Stimulated activated CD4-positive, alpha-beta T cell treated with anti-CD3 and anti-CD28 coated beads, Interleukin-2, amount 100 ng/mL, for 4 hours (primary cell): ENCODE measurements at places on chromosomes 1 and 21.

DNA sequence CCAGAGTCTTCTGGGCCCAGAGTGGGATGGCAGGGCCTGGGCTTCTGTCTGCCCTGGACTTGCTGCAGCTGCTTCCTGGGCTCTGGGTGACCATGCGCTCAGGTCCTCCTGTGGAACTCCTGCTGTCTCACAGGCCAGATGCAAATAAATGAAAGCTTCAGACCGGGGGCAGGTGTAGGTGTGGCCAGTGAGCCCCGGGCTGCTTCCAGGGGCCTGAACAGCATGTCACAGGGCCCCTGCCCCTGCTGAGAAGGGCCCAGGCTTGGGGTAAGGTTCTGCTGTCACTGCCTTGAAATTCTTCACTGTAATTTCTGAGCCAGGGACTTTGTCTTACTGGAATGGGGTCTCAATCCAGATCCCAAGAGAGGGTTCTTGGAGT lies 2.5 kb upstream of the PKNOX1 start:
- DNase-seq: no peak

- no peak for DNase-seq
Observed at GRCh38 chr1:24252185-24252780, 65.2 kb upstream of the IFNLR1 start.

DNA sequence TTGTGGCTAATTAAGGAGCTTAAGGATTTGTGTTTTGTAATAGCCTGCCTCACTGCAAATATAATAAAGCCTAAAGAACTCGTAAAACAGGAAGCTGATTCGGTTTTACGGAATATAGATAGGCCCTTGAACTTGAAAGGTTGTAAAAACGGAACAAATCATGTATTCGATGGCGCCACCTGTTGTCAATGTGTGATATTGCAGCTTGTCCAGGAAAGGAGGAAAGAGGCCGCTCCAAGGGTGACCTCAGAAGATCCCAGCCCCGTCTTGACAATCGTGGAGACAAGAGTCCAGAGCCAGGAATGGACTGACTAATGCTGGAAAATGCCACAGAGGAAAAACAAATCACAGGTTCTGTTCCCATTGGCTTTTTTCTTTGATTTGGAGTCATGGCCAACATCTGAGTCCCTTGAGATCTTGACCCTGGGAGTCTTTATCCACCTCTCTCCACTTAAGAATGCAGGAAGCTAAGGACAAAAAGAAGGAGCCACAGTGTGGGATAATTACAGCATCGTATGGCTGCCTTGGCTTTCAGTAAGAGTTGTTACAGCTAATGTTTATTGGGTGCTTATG lies 7.0 kb upstream of the IGSF21 start:
- peak; percentile 3 for DNase-seq

GRCh38 chr1:22332795-22333499 lies 118.7 kb upstream of the ZBTB40 start:
- DNase-seq: no peak

DNA sequence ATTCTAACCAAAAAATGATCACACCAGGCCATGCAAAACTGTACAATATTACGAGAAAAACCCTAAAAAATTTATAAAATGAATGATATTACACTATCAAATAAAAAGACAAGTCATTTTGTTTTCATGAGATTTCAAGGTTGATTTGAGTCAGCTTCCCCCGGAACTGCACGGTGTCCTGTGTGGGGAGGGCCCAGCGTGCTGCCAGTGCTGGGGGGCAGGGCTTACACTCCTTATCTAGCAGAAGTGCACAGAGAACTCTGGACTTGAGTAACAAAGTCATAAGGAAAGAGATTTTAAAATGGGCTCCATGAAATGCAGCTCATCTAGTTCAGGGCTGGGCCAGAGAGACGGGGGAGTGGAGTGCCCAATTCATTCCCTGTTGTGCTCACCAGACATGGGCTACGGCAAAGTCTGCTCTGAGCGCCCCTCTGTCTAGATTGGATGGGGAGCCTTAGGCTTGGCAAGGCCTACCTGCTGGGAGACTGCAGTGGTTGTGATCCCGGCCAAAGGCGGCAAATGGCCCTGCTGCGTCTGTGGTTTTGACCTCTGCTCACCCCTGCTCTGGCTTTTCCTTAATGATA lies 50.1 kb downstream of the COQ8A start:
- DNase-seq: peak; percentile 7

- DNase-seq: no peak
Observed at GRCh38 chr21:46557919-46558392, 46.9 kb downstream of the S100B start.

DNA sequence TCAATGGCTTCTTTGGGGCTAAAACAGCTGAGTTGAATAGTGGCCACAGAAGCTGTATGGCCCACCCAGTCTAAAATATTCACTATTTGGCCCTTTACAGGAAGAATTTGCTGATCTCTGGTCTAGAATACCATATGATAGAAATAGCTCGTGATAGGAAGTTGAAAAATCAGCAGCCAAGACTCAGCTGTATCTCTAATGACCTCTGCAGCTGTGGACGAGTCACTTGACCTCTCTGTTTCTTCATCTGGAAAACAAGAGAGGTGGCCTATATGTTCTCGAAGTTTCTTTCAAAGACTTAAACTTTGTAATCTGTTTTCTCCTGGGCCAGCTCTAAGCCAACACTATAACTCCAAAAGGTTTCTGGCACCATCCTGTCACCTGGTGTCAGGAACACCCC lies 129.2 kb downstream of the ZBTB18 start:
- no peak for DNase-seq

DNA sequence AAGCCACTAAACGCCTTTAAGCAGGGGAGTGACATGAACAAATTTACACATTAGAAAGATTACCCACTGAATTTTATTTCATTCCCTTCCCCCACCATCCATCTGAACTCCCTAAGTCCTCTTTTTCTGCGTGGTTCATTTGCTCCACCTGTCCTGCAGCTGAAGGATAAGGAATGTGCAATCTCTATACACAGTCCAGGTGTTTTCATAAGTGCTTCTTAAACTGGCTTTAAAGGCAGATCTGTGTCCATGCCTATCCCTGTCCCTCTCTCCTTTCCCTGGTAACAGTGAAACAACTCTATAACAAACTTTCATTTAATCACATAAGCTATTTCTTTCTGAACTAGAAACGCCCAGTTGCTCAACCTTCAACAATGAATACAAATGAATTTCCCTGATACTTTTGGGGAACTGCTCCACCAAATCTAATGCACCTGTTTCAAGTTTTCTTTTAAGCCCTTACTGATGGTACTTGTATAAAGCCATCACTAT lies 8.4 kb downstream of the GSTM3 start:
- DNase-seq: no peak

GRCh38 chr1:209491897-209492296 lies 91.6 kb upstream of the CAMK1G start:
- no peak for DNase-seq

GRCh38 chr21:35926003-35926740 lies 134.2 kb downstream of the SETD4 start:
- DNase-seq: no peak

DNA sequence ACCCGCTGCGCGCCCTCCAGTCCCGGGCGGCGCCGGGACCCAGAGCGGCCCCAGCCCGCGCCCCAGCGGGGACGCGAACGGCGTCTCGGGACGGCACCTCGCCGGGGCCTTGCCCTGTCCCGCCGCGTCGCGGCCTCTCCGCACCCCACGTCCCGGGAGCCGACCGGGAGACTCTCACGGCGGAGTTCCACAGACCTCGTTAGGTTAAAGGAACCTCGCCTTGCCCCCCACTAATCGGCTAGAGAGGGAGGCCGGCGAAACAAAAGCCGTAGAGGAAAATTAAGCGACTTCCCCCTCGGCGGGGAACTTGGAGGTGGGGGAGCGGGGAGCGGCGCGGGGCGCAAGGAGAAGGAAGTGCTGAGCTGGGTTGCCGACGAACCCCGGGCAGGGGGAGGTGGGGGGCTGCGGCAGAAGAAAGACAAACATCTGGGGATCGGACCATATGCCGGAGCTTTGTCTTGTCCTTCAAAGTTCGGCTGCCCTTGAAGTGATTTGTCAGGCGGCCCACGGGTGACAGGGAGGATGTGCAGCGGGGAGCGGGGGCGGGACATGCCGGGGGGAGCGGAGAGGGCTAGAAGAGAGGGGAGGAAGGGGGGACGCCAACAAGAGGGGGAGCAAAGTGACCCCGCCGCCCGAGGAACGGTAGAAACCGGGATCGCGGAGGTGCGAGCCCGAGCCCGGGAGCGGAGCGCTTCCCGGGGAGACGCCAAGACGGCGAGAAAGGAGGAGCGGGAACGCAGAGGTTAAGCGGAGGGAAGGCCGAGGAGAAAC lies 120.0 kb upstream of the RRP15 start:
- DNase-seq: no peak

- peak; percentile 55 for DNase-seq
Observed at GRCh38 chr1:35715568-35716002, 3.1 kb downstream of the C1orf216 start.

- no peak for DNase-seq
Observed at GRCh38 chr1:110237386-110238152, 27.5 kb downstream of the KCNC4 start.

- no peak for DNase-seq
Observed at GRCh38 chr21:35737899-35738346, 322.4 kb downstream of the SETD4 start.

- no peak for DNase-seq
Observed at GRCh38 chr1:93653656-93654055, 28.0 kb downstream of the BCAR3 start.

- DNase-seq: no peak
Observed at GRCh38 chr1:225364439-225364838, 63.4 kb downstream of the LBR start.

- DNase-seq: no peak
Observed at GRCh38 chr1:187027253-187027652, 198.5 kb downstream of the PLA2G4A start.

GRCh38 chr1:234897754-234898454 lies 230.7 kb downstream of the TOMM20 start:
- no peak for DNase-seq

DNA sequence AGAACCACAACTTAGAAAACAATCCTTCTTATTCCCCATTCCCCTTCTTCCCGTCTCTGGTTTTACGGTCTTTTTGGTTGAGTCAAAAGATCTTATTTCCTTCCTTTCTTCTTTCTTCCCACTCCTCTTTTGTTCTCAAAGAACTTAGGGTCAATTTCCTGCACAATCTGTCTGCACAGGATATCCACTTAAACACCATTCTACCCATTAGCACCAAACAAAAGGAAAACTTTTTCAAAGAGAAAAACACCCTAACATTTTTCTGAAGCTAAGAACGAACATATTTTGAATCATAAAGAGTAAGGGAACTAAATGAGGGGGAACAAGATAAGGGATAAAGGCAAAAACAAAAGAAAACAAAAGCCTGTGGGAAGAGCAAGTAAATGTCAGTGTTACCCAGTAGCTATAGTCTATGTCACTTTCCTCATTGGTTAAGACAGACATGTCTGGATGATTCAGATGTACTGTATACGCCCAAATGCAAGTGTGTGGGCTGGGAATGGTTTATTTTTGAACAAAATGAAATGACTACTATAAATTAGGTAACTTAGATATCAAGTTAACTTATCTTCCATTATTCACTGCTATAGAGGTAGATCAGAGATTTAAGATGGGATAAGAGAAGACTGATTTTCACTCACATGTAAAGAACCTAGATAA lies 59.9 kb downstream of the TOR3A start:
- DNase-seq: peak; percentile 36

DNA sequence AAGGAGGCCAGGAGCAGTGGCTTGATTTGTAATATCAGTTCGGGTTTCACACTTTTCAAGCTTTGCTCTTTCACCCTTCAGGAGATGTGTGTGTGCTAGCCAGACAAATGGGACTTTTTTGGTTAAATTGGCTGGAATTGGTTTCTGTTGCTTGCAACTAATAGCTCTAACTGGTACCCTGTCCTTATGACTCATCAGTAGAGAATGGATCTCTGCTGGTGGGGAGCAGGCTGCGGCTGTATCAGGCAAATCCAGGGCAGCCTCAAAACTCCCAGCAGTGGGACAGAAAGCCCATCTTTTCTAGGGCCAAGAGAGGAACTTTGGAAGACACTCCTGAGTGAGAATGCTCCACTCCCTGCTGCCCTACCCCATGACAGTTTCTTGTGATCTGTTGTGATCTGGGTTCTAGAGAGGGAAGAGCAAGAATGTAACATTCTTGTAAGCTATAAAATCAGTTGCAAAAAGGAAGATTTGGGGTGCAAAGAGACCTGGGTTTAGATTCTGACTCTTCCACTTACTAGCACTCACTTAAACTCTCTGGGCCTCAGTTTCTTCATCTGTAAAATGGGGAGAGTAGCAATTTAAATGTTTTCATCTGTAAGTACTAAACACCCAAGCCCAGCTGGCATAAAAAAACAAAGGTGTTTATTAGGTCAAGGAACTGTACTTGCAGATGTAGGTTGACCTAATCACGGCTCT lies 257.0 kb upstream of the TMEM51 start:
- no peak for DNase-seq

DNA sequence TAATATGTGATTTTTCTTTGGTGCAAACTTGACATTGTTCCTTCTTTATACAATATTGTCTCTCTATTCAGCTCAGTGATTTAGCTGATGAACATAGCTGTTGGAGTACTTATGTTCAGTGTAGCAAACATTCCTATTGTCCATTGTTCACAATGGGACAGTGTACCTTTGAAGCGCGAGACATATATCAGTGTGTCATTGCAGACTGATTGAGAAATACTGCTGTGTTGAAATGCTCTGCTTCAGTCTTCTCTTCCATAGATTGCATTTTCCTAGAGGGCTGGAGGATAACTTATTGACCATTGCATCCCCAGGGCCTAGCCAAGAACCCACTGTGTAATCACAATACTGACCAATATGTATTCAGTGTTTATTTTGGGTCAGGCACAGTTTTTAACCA lies 46.5 kb downstream of the HLX start:
- no peak for DNase-seq

DNA sequence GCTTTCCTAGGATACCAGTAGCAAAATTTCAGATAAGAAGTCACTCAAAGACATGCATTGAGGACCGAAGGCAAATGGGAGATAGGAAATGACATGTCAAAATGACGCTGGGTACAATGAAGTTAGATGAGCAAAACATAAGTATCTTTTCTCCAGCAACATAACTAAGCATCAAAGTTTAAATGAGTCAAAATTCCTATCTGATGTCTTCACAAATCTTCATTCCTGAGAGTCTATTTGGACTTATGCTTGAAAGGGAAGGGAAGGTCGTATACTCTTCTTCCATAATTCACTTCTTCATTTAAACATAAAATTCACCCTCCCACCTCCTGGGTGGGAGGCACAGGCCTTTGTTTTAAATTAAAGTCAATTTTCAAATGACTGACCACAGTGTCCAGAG lies 4.1 kb upstream of the TMEM81 start:
- no peak for DNase-seq

- no peak for DNase-seq
Observed at GRCh38 chr1:175267716-175268416, 75.3 kb upstream of the KIAA0040 start.

- DNase-seq: no peak
Observed at GRCh38 chr1:42684139-42684538, 1.9 kb downstream of the YBX1 start.
